ENCODE measurements at places on chromosomes 16 and 17.
A peak's percentile ranks its signal among the peaks of the same experiment; 100 is the strongest.

DNA sequence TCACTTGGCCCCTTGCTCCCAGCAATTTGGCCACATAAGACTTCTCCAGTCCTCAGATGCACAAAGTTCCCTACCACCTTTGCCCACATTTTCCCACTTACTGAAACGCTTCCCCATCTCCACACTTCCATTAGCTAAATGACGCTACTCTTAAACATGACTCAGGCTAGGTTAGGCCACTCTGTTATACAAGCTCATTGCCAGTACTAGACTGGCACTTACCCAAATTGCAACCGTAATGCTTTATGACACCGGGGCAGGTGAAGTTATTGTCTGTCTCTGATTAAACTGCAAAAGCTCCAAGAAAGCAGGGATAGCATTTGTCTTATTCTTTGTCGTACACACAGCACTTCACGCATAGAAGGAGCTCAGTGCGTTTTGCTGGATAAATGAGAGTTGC lies 29.2 kb downstream of the ASPA start:
- no peak for DNase-seq

- no peak for DNase-seq
Measured at GRCh38 chr16:51382940-51383339, 231.9 kb upstream of the SALL1 start.

- DNase-seq: peak; percentile 96
Measured at GRCh38 chr17:77465358-77466041, 324.7 kb downstream of the SEC14L1 start.

- DNase-seq: no peak
Measured at GRCh38 chr17:78893684-78894083, 9.3 kb downstream of the CEP295NL start.
